ENCODE measurements at places on chromosomes 5 and 9.
A peak's percentile ranks its signal among the peaks of the same experiment; 100 is the strongest.

DNA sequence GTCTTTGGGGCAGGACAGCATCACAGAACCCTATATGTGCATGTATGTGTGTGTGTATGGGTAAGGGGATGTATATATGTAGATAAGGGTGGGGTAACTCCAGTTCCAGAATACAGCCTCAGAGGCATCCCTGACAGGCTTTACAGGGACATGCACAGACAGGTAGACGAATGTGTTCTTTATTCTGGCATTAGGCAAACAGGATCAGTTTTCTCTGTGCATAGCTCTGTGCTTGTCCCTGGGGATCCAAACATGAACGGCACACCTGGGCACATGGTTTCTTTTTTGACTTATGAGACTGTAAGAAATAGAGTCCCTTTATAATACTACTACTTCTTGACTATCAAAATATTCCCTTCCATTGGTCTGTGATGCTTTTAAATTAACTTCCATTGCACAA is 120.6 kb downstream of the TRIO start:
- no peak for DNase-seq

GRCh38 chr5:61796773-61797172 is 464.7 kb downstream of the ZSWIM6 start:
- DNase-seq: no peak

- no peak for DNase-seq
Measured at GRCh38 chr9:132367613-132368313, 13.0 kb upstream of the SETX start.

DNA sequence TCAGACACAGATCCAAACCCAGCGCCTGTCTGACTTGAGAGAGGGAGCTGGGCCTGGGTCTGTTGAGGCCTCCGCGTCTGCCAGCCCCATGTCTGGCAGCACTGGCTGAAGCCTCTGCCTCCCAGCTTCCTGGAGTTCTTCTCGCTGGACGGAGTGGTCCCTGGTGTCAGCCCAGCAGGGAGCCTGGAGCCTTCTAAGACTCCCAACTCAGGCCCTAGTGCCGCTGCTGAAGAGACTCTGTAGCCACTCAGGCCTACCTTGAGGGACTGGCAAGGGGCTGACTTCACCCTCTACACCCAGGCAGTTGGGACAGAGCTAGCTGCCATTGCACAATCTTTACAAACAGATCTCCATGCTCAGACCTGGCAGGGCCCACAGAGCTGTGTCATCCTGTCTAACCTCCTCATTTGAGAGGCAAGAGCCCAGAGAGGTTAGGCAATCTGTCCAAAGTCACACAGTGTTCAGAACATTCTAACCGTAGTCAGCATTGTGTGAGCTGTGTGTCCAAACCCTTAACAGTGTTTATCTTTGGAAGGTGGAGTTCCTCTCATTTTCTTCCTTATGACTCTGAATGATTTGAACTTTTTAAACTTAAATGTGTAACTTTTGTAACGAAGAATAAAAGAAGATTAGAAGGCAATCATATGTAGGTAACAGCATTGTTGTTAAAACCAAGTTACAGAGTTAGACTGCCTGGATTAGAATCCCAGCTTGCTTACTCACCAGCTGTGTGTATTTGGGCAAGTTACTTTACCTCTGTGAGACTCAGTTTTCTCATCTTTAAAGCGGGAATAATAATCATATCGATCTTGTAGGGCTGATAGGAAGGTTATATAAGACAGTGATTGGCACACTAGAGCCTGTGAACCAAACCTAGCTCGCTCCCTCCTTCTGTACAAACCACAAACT is 4.6 kb upstream of the DUSP1 start:
- DNase-seq: no peak

DNA sequence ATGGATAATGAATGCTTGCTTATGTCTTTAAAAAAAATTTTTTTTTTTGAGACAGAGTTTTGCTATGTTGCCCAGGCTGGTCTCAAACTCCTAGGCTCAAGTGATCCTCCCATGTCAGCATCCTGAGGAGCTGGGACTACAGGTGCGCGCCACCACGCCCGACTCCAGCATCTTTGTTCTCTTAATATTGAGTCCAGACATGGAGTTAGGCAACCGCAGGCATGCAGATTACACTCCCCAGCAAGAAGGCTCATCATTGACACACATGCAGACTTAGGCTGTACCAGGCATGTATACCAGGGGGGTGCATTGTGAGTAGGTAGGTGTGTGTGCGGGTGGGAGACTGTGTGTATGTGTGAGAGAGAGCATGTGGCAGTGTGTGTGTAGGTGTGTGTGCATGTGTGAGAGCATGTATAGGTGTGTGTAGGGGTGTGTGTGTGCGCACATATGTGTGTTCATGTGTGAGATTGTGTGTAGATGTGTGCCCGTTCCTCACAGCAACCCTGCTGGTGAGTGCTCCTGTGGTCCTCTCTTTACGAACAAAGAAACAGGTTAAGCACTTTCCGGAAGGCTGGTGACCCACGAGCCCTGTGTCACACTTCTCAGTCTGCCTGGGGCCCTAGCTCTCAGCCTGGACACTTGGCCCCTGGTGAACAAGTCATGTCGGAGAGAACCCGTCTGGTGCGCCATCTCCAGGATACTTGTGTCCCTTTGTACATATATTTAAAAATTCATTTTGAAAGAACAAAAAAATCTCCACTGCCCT is 6.2 kb downstream of the OBP2B start:
- DNase-seq: no peak

- DNase-seq: no peak
Measured at GRCh38 chr5:120304663-120305062, 159.4 kb upstream of the PRR16 start.

GRCh38 chr9:22037954-22038690 is 29.0 kb upstream of the CDKN2B start:
- peak; percentile 38 for DNase-seq

DNA sequence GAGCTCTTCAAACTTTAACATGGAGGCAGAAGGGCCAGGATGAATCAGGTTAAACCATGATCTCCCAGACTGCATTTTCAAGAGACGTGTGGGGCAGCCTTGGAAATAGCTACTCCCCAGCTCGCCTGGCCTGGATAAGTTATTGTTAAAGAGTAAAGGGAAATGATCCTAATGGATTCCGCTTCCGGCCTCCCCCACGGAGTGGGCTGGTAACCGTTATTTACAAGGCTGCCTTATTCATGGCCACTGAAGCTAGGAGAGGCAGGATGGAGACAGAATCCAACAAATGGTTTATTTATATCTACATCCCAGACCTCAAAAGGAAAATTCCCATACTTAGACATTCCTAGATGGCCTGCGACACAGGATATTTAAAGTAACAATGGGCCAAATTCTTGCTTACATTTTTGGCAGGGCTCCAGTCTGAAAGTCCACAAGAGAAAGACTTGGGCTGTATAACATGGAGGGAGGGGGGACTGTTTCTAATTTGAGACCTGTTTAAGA is 27.9 kb downstream of the SPRY4 start:
- no peak for DNase-seq

- no peak for DNase-seq
Measured at GRCh38 chr5:169147534-169147933, 153.4 kb downstream of the SLIT3 start.

GRCh38 chr9:99058964-99059921 is 45.7 kb upstream of the TGFBR1 start:
- peak; percentile 76 for DNase-seq

GRCh38 chr5:14213813-14214585 is 70.9 kb downstream of the TRIO start:
- no peak for DNase-seq

GRCh38 chr5:107607196-107607595 is 63.5 kb downstream of the EFNA5 start:
- DNase-seq: no peak

DNA sequence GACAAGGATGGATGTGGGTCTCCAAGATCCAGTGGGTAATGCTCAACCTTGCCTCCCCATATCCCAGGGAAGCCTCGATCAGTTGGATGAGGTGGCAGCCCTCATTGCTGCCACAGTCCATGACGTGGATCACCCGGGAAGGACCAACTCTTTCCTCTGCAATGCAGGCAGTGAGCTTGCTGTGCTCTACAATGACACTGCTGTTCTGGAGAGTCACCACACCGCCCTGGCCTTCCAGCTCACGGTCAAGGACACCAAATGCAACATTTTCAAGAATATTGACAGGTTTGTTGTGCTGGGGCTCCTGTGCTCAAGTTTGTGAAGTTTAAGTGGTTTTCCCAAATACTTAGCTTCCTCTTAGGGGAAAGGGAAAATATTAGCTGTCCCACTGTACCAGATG is 74.0 kb downstream of the WDR41 start:
- DNase-seq: no peak

GRCh38 chr9:118563677-118564076 is 805.6 kb downstream of the BRINP1 start:
- no peak for DNase-seq

- no peak for DNase-seq
Measured at GRCh38 chr5:14771972-14772371, 99.6 kb downstream of the ANKH start.

DNA sequence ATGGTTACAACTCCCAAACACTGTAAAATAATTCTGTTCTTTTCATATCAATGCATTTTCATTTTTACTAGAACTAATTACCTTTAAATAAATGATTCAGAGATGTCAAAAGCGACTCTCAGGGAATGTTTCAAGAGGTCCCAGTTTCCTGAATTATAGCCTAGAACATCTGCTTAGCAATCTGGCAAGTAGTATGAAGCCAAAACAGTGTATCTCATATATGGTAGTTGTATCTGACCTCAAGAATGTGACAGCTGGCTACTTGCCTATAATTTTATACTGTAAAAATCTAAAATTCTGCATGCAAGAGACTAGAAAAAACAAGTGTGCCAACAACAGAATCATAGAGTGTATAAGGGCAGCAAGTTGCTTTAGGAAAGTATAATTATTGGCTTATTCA is 187.7 kb upstream of the POU5F2 start:
- no peak for DNase-seq

- no peak for DNase-seq
Measured at GRCh38 chr9:130414081-130414731, 30.6 kb upstream of the ASS1 start.
